ENCODE measurements at places on chromosomes 2 and 18. TPM values are rescaled to one million over a fixed set of nuclear protein-coding genes. Genes with fewer than 3 reads are reported as not detected.

Gene TMEM17
- total RNA-seq: 1.3 TPM

Gene HOXD12
- total RNA-seq: not detected

GRCh38 chr2:236853585-236854051, 232.1 kb upstream of the COPS8 start:
- peaks cover 26% of the 10 kb centered on the region for H3K4me1 ChIP-seq
- H3K27me3 ChIP-seq: peaks cover 8% of the 10 kb centered on the region
- H3K36me3 ChIP-seq: no peaks in the 10 kb centered on the region

- DNase-seq: peak; percentile 52
- H3K27ac ChIP-seq: peak overlapping the region; percentile 69
These were observed 124.3 kb upstream of the PELI1 start for GRCh38 chr2:64268330-64269048.

Gene PID1
- total RNA-seq: 27.4 TPM

DNA sequence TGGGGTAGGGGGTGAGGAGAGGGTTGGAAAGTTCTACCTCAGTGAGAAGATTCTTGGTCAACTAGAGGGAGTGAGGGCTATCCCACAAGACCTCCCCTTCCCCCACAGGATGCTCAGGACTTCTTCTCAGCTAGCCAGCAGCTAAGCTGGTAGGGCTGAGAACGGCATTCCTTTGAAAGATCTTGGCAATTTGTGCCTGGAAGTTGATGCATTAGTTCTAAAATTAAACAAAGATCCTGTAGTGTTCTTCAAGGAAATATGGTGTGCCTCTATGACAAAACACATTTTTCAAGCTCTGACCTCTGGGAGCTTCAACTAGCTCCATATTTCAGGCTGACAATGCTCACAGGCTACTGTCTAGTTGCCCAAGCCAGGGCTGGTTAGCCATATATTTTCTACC, 2.3 kb downstream of the LYPD1 start:
- H3K27ac ChIP-seq: no peak overlapping the region
- peaks cover 30% of the 10 kb centered on the region for H3K4me1 ChIP-seq
- DNase-seq: no peak
- H3K36me3 ChIP-seq: no peaks in the 10 kb centered on the region
- H3K27me3 ChIP-seq: peaks cover 47% of the 10 kb centered on the region
- no peak overlapping the region for H3K4me3 ChIP-seq

Gene ID2
- total RNA-seq: 39.7 TPM

GRCh38 chr2:71864085-71864484, 283.6 kb downstream of the CYP26B1 start:
- H3K36me3 ChIP-seq: no peaks in the 10 kb centered on the region
- peaks cover 3% of the 10 kb centered on the region for H3K27me3 ChIP-seq
- H3K4me3 ChIP-seq: no peak overlapping the region
- H3K27ac ChIP-seq: no peak overlapping the region

Gene CIB4
- not detected for total RNA-seq

DNA sequence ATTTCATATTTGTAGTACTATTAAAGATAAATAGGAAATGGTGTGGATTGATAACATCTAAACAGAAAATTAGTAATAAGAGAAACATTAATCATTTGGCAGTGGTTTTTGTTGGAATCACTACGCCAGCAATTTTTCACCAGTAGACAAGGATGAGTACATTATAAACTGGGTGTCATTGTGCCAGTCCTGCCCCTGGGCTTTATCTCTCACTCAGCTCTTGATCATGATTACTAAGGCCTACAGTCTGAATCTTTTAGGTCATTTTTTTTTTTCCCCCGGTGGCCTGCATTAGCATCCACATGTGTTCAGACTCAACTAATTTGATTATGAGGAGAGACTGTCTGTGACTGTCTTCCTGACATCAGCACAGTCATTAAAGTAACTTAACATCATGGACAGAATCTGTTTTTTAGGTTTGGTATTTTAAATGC, 16.2 kb downstream of the GULP1 start:
- no peaks in the 10 kb centered on the region for H3K36me3 ChIP-seq
- H3K27ac ChIP-seq: no peak overlapping the region
- H3K4me3 ChIP-seq: no peak overlapping the region

Gene EMILIN1
- 76.9 TPM for total RNA-seq

GRCh38 chr2:14867853-14868252, 235.3 kb downstream of the LRATD1 start:
- H3K27ac ChIP-seq: no peak overlapping the region
- H3K4me1 ChIP-seq: no peaks in the 10 kb centered on the region

Gene ARHGAP28
- 26.1 TPM for total RNA-seq

DNA sequence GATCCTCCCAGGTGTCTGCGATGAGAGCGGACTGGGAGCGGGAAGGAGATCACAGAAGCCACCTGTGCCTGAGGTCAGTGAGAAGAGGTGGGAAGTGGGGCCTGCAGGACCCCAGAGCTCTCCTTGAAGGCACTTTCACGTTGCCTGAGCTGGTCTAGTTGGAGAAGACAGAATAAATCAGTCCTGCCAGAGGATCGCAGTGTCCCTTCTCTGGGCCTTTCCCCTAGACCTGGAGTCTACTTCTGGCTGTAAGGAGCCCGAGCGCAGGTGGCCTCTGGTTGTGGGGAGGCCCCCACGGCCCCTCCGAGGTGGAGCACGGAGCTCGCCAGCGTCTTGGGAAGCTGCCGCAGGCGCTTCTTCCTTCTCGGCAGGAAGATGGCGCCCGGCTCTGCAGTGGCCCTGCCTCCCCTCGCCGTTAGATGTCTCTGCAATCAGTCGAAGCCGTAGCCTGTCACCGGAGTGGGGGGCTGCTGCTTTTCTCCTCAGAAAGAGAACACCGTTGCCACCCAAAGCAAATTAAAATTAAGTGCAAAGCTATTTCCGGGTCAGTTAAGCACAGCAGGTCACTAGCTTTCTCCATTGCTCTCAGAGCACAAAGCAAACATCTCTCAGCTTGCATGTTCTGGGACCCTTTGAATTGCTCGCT, 212.0 kb upstream of the MYT1L start:
- H3K4me3 ChIP-seq: no peak overlapping the region
- peak; percentile 16 for DNase-seq
- H3K27me3 ChIP-seq: no peaks in the 10 kb centered on the region
- H3K4me1 ChIP-seq: no peaks in the 10 kb centered on the region
- no peaks in the 10 kb centered on the region for H3K36me3 ChIP-seq
- no peak overlapping the region for H3K27ac ChIP-seq

Data from muscle of leg (tissue), 16 donors.